ENCODE measurements at places on chromosomes 1 and 21.

DNA sequence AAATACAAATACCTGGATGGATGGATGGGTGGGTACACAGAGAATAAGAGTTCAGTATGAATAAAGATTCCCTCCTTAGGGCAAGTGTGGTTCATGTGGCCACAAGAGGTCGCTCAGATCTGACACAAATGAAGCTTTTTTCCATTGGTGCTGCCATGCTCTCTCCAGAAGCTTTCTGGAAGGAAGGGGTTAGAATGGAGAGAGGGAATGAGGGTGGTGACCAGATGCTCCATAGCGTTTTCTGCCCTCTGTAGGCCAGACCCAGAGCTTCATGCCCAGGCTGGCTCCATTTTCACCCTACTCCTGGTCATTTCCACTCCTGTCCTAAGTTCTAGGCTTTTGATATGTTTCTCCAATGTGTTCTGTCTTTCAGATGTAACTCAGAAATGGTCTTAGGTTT lies 3.3 kb upstream of the FCRL6 start:
- DNase-seq = peak; percentile 82

- no peak for DNase-seq
Measured at GRCh38 chr1:27201295-27201694, 33.1 kb upstream of the WDTC1 start.

GRCh38 chr1:1565340-1565739 lies 9.3 kb downstream of the SSU72 start:
- DNase-seq = no peak

DNA sequence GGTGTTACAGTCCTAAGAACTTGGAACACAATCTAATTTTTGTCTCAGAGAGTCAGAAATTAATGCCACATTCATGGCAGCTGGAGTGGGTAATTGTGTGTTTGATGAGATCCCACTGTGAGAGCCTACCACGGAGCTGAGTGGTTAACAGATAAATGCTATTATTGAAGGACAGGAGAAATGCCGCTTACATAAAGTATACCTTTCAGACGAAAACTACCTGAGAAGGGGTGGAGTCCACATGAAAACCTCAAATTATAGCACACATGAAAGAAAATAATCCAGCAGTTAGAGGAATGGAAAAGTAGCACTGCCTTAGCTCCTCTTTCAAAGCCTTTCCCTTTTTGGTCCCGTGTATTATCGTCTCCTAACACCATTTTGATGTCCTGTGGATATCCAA lies 133.0 kb downstream of the BACH1 start:
- no peak for DNase-seq

- DNase-seq = no peak
Measured at GRCh38 chr1:239612379-239612778, 226.0 kb downstream of the CHRM3 start.

GRCh38 chr1:183360473-183360872 lies 57.7 kb downstream of the NMNAT2 start:
- no peak for DNase-seq

DNA sequence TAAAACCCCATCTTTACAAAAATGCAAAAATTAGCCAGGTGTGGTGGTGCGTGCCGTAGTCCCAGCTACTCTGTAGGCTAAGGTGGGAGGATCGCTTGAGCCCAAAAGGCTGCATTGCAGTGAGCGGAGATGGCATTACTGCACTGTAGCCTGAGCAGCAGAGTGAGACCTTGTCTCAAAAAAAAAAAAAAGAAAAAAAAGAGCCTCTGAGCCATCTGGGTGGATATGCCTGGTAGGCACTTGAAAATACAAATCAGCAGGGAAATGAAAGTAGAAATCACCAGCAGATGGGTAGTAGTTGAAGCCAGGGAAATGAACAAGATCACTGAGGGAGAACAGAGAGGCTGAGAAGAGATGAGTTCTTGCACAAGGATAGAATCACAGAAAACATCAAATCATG lies 131.0 kb upstream of the HMCN1 start:
- DNase-seq = no peak

- no peak for DNase-seq
Measured at GRCh38 chr21:41765973-41766882, 624 bp downstream of the RIPK4 start.

DNA sequence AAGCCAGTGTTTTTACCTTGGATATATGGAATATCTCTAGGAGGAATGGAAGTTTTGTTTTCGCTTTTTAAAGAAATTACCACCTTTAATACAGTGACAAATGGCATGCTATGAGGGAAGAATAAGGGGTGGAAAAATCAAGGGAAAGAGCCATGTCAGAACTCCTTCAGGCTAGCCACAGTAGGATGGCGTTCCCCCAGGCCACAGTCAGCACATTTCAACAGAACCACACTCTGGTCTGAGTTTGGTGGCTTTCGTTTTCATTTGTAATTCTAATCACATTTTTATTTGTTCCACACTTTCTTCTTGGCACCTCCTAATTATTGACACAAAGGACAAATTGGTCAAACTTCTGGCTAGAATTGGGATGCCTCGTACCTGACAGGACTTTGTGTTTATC lies 60.3 kb upstream of the RCOR3 start:
- no peak for DNase-seq

- DNase-seq = no peak
Measured at GRCh38 chr1:29757866-29758780, 521.8 kb downstream of the PTPRU start.

DNA sequence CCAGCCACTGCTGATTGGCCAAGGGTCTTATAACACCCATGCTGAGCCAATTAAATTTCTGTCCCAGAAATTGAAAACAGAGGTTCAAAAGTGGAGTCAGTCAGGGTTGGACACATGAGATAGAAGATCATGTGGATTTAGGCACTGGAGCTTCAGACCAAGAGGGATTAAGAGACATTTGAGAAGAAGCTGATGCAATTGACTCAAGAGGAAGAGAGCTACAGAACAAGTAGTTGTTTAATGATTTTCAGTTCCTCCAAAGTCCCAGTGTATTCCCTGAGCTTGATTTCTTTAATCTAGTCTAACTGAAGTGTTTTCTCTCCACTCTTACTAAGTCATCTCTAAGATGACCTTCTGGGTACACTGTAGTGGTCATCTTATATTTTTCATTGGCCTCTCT lies 227.1 kb downstream of the DUSP10 start:
- DNase-seq = no peak

DNA sequence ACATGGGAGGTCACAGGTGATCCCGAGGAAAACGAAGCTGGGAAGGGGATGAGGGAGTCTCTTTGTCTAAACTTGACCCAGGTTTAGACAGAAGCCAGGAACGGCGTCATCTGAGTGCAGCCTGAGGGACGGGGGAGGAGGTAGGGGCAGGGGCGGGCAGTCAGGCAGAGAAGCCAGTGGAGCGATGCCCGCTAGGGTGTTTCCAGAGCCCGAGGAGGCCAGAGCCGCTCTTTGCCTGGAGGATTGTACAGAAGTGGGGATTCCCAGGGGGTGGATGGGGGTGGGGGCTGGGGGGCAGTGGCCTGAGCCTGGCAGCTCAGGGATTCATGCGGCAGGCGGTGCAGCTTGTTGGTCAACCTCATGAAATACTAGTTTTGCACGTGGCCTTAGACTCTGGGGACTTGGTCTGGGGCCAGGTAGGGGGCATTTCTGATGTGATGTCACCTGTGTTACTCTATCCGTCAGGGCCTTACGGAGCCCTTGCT lies 58.4 kb downstream of the VPS26C start:
- no peak for DNase-seq

DNA sequence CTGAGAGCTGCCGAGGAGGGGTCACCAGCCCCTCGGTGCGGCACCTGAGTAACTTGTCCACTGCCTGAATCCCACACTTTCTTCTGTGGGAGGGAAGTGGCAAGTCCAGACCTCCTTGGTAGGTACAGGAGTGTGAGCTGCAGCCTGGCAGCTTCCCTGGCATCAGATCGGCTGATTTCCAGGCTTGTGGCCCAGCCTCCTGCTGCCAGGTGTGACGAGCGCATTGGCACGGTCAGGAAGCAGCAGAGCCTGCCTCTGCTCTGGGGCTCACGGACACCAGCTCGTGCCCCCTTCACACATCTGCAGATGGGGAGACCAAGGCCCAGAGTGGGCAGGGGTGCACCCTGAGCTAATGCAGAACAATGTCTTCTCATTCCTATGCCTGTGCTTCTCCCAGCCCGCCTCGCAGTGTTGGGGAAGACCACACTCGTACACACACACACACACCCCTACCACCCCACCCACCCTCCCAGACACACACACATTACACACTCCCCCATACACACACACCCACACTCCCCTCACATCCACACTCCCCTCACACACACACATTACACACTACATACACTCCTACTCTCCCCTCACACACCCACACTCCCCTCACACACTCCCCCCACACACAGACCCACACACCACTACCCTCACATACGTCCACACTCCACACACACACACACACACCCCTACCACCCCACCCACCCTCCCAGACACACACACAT lies 33.1 kb upstream of the SELENON start:
- DNase-seq = no peak

DNA sequence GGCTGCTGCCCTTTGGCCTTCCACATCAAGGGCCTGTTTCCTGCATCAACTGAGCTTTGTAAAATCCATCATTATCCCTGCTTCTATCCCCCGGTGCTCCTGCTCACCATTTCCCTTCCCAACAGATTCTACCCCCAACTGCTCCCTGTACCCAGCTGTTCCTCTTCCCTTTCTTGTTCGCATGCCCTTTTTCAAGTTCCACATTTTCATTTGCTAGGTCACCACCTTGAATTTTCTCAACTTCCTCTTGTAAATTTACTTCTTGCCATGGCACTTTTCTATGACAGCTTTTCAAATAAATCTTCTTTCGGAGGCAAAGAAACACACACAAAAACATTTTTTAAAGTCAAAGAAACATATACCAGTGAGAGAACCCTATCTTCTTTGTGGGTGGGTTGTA lies 330.5 kb upstream of the ADGRL2 start:
- DNase-seq = no peak

DNA sequence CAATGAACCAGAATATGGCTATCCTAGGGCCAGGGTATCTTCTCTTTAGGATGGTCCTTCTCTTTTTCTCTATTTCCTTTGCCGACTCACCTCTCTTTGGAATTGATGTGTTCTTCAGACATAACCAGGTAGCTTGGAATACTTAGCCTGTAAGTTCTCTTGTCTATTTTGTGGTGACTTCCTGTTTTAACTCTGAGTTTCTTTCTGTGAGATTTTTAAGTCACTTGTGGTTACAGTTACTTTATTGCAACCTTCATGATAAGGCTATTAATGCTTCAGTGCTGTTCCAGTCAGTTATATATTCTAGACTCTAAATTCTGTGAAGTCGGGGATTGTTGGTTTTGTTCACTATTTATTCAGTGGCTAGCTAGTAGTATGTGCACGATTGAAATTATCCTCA lies 46.2 kb downstream of the DISP1 start:
- DNase-seq = no peak

GRCh38 chr1:214187121-214187900 lies 93.6 kb upstream of the SMYD2 start:
- no peak for DNase-seq

- DNase-seq = no peak
Measured at GRCh38 chr1:41319807-41320711, 41.2 kb upstream of the FOXO6 start.

- peak; percentile 76 for DNase-seq
Measured at GRCh38 chr1:244049162-244050013, 1.7 kb upstream of the ZBTB18 start.

GRCh38 chr1:17143760-17144159 lies 24.5 kb upstream of the PADI2 start:
- DNase-seq = no peak

- no peak for DNase-seq
Measured at GRCh38 chr1:204983881-204984280, 59.1 kb upstream of the CNTN2 start.

GRCh38 chr1:119108988-119109387 lies 31.5 kb downstream of the WARS2 start:
- no peak for DNase-seq

GRCh38 chr1:149979972-149980540 lies 30.5 kb downstream of the OTUD7B start:
- no peak for DNase-seq

GRCh38 chr1:30329802-30330557 lies 393.4 kb downstream of the MATN1 start:
- no peak for DNase-seq

GRCh38 chr1:247293047-247293446 lies 37.2 kb downstream of the VN1R5 start:
- DNase-seq = no peak

- DNase-seq = peak; percentile 48
Measured at GRCh38 chr21:42525029-42525581, 11.5 kb downstream of the SLC37A1 start.

DNA sequence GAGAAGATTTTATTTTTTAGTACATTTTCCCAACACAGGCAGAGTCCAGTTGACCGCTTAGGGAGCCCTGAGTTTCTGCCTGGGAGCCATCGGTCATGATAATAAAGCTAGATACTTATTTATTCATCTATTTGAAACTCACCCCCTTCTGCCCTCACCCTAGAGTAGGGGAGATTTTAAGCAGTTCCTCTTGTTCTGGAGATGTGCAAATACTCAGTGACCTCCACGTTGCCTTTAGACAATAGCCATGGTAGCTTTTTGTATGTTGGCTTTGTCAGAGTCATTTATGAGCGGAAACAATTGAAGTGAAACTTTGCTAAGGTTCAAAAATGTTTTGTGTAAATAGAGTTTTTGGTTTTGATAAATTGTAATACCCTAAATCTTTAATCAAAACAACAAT lies 45.7 kb upstream of the PLPPR4 start:
- DNase-seq = no peak

DNA sequence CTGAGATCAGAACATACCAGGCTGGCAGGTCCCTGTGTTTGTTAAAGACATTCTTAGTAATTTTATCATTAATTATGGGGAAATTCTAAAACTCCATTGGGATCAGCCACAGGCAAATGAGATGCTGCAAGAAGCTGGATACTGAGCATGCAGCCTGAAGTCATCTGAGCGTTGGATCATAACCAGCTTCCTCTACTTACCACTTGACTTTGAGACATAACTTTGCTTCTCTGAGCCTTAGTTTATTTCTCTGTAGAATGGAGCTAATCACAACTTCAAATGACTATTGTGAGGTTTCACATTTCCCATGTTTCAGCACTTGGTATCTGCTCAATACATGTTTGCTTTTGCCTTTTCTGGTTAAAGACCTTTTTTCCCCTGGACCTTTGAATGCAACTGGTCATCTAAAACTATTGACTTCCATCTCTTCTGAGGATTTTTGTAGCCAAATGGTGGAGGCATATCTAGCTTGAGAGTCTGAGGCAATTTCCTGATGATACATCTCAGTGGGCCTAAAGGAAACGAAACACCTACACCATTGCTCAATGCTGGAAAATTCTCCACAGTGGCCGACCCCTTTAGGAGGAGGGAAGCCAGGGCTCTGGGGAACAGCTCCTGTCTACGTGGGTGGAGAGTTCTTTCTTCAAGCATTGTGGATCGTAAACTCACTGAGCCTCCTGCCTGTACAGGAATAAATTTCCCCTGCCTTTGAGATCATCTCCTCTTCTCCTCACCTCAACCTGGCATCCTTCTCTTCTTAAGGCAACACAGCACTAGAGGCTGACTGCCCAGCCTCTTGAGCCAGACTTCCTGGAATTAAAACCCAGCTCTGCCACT lies 109.1 kb upstream of the HOOK1 start:
- peak; percentile 31 for DNase-seq

DNA sequence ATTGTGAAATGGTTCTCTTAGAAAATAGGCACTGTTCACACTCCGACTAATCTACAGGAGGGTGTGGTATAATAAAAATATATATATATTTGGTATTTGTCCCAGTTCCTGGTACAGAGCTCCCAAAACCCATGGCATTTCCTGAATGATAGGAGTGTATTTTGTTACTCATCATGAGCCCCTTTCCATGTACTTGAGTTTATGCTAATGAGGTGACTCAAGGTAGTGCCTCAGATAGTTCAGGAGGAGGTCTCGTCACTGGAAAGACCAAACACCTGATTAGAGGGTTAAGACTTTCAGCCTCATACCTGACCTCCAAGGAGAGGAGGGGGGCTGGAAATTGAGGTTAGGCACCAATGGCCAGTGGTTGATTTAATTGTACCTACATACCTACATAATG lies 57.9 kb downstream of the TTC3 start:
- DNase-seq = no peak
